Stimulated activated naive CD8-positive, alpha-beta T cell treated with anti-CD3 and anti-CD28 coated beads, Interleukin-15, Interleukin-2, amounts not matched to agents 100 U/mL and 50 U/mL, for 24 hours (primary cell): ENCODE measurements at places on chromosomes 2 and 18.

GRCh38 chr2:127067620-127068350 is 39.2 kb downstream of the BIN1 start:
- peak; percentile 82 for DNase-seq

- DNase-seq = no peak
Measured at GRCh38 chr2:196391149-196391479, 219.7 kb upstream of the STK17B start.

GRCh38 chr2:239608260-239608659 is 207.4 kb upstream of the HDAC4 start:
- no peak for DNase-seq

GRCh38 chr2:119157850-119158511 is 570 bp downstream of the C1QL2 start:
- DNase-seq = no peak

DNA sequence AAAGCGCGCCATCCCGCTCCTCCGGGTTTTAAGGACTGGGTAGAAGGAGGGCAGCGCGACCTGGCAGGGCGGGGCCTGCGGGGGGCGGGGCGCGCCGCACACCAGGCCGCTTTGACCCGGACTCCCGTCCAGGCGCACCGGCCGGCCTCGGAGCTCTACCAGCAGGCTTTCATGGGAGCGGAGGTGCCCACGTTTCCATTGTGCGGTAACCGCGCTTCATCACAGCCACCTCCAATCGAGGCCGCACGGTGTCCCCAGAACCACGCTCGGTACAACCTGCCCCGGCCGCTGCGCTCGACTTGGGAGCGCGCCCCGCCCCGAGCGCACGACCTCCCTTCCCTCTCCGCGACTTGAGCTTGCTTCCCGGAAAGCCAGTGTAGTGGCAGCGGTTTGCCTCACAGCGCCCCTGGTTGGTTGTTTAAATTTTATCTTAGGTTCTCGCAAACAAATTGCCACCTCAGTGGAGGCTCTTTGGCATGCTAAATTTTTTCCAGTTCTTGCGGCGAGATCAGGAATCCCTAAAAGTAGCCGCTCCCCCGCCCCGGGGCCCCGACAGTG is 280 bp upstream of the CYP1B1 start:
- peak; percentile 69 for DNase-seq
